ENCODE measurements at places on chromosomes 3 and 15.
A peak's percentile ranks its signal among the peaks of the same experiment; 100 is the strongest.

- no peak for DNase-seq
Measured at GRCh38 chr15:77775837-77776236, 143.1 kb upstream of the LINGO1 start.

GRCh38 chr3:170044271-170044670, 6.5 kb downstream of the GPR160 start:
- DNase-seq, result no peak

DNA sequence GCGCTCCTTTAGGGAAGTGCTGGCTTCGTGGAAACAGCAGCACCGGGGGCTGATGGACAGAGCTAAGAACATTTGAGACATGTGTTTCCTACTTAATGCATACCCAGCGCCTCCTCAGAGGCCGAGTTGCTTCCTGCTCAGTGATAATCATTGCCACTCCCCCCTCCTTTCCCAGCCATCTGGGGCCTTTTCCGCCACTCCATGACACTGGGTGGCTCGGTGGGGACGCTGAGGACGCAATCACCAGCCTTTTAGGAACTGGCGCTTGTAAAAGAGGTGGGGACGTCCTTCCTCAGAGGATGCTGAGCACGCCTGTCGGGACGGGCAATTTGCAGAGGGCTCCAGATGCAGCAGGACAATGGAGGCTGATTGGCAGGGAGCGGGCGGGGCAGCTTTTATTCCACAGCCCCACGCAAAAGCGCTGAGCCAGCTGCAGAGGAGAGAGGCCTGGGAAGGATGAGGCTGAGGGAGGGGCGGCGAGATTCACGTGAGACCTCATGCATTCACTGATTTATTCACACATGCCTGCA, 22.2 kb upstream of the IQSEC1 start:
- DNase-seq, result no peak

DNA sequence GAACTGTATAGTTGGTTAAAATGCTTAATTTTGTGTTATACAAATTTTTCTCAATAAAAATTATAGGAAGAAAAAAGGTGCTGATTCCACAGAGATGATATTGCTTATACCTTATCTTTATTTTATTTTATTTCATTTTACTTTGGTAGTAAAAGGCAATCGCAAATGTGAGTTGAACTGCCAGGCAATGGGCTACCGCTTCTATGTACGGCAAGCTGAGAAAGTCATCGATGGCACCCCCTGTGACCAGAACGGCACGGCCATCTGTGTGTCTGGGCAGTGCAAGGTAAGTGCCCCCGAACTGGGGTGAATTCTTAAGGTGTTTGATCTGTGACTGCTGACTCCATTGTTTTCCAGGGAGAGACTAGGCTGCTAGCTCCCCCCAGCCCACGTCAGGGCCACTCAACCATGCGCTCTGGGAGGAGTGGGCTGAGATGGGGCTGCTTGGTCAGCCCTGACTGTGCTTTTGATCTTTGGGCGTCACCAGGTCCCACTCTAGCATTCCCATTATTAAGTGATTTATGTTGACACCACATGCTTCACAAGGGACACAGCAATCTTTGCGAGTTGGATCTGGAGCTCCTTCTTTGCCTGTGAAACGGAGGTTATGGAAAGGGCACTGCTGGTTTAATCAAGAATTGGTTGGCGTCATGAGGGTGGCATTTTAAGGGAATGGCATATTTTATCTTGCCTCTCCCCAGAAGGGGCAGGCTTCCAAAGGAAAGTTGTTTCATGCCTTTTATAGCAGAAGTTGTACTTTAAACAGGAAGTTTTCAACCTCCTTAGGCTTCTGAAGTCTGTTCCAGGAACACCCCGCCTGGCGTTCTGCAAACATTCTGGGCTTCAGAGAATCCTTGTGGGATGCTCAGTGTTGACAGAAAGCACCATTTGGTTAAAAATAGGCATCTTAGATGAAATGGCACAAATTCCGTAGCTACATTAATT, 296.5 kb downstream of the THSD4 start:
- no peak for DNase-seq

DNA sequence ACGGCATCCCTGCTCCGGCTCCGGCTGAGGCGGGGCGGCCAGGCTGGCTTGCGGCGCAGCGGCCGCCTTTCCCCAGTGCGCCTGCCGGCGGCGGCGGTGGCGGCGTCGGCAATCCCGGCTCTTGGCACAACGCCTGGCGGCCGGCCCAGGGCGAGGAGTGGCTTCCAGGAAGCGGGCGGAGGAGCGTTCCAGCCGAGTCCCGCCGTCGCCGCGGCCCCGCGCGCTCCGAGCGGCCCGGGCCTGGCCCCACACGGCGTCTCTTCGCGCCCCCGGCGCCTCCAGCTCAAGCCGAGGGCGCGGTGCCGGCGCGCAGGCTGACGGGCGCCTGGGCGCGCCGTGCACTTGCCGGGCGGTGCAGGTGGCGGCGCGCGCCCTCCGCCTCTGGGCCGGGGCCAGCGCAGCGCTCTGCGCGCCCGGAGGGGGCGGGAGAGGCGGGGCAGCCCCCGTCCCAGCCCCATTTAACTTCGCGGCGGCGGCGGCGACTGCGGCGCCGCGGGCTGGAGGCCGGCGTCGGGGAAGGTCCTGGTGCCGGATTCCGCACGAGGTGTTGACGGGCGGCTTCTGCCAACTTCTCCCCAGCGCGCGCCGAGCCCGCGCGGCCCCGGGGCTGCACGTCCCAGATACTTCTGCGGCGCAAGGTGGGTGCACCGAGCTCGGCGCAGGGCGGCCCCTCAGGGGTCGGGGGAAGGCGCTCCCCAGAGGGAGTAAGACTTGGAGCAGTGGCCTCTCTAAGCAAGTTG, at the start of gene ADAMTSL3:
ADAMTSL3 (plus strand) TSS at position 485 of the 740 bp plus-strand sequence. CDS start 1,639 bp downstream, outside the sequence.
- DNase-seq, result no peak

DNA sequence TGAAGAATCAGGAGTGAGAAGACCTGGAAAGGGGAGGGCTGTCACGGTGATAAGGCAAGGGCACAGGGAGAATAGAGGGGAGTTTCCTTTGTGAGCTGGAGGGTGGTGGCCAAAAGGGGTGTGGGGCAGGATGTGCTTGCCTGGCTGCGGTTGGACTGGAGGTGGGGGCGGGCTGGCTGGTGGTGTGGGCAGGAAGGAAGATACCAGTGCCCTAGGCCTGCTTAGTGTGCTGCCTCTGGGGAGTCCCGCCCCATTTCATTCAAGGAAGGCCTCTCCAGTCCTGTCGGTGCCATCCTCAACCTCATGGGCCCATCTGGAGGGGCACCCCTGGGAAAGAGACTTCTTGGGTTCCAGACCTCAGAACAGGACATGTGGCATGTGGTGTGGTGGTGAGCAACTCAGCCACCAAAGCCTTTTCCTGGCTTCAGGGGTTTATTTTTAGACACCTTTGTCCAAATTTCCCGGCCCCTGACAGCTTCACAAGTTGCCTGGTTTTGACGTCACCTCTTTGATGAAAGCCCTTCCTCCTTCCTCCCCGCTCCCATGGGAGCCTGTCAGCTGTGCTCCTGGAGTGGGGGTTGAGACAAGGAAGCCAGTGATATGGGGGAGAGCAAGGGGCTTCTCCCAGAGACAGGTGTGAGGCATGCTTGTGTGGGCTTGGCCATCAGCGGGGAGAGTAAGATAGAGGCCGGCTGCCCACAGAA, 15.6 kb downstream of the TEX264 start:
- no peak for DNase-seq

GRCh38 chr15:62119227-62119864, 45.7 kb downstream of the C2CD4B start:
- DNase-seq, result no peak

DNA sequence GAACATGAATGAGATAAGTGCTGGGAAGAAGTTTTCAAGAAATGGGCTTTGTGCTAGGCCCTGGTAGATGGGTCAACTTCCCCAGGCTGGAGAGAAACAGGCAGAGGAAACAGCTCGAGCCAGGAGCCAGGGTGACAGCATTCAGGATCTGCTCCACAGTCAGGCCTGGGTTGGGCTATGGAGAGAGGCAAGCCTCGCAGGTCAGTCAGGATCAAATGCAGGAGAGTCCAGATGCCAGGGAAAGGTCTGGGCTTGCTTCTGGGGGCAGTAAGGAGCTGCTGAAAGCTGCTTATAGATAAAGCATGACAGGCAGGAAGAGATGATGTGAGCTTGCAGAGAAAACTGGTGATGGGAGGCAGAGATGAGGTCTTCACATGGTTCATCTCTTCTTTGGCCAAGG, 11.0 kb upstream of the USP3 start:
- DNase-seq, result no peak

- peak; percentile 69 for DNase-seq
Measured at GRCh38 chr3:184565421-184566211, 4.0 kb downstream of the EPHB3 start.

GRCh38 chr3:54432975-54433374, 310.6 kb downstream of the CACNA2D3 start:
- no peak for DNase-seq

DNA sequence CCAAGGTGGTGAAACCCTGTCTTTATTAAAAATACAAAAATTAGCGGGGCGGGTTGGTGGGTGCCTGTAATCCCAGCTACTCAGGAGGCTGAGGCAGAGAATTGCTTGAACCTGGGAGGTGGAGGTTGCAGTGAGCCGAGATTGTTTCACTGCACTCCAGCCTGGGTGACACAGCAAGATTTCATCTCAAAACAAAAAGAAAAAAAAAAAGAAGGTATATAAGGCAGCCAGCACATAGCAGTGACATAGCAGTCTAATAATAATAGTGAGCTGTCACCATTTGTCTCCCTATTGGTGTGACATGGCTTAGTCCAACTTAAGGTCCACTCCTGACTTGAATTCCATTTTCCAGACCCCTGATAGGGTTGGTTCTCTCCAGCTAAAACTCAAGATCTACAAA, 8.8 kb upstream of the LACTB start:
- no peak for DNase-seq

Data from Caco-2 (cell line).